ENCODE measurements at places on chromosomes 7 and 10.
A peak's percentile ranks its signal among the peaks of the same experiment; 100 is the strongest.

DNA sequence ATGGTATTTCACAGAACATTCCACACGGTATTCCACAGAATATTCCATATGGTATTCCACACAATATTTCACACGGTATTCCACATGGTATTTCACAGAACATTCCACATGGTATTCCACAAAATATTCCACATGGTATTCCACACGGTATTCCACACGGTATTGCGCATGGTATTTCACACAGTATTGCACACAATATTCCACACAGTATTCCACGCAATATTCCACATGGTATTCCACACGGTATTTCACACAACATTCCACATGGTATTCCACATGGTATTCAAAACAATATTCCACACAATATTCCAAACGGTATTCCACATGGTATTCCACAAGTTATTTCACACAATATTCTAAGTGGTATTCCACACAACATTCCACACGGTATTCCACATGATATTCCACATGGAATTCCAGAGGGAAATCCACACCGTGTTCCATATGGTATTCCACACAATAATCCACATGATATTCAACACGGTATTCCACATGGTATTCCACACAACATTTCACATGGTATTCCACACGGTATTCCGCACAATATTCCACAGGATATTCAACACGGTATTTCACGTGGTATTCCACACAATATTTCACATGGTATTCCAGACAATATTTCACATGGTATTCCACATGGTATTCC, 136.7 kb upstream of the CHST15 start:
- no peak for DNase-seq

DNA sequence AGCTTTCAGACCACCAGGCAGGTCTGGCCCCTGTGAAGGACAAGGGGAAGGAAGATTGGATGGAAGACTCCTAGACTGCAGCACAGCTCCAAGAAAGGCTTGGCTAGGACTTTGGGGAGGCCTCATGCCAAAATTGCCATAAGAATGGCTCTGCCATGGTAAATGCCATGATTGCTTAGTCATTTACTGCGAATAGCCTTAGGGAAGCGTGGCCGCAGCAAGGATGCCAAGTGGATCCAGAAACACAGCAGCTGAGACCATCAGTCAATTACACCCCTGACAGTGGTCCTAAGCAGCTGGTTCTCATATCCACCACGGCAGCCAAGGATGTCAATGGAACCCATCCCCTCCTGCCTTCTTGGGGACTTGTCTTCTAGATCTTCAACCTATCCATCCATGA, 88.2 kb upstream of the AUTS2 start:
- no peak for DNase-seq

GRCh38 chr7:37635346-37635745, 48.2 kb upstream of the GPR141 start:
- DNase-seq, result no peak

GRCh38 chr10:109882251-109883057, 40.9 kb downstream of the XPNPEP1 start:
- no peak for DNase-seq

- DNase-seq, result no peak
Observed at GRCh38 chr10:17578603-17579002, 38.6 kb downstream of the HACD1 start.

DNA sequence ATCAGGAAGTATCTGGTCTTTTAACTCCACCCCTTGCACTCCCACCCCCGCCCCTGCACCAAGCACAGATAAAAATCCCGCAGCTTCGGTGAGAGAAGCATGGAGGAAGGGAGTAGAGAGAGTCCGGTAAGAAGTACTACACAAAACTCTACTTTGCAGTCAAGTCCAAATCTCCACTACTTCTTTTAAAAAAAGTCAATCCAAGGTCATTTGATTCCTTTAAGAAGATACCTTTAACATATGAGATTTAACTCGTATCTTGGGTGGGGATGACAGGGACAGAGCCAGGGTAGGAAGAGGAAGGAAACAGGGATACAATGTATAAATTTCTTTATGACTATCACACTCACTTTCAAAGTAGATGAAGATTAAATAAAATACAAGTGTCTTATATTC, 132.1 kb downstream of the NRBF2 start:
- DNase-seq, result peak; percentile 23

DNA sequence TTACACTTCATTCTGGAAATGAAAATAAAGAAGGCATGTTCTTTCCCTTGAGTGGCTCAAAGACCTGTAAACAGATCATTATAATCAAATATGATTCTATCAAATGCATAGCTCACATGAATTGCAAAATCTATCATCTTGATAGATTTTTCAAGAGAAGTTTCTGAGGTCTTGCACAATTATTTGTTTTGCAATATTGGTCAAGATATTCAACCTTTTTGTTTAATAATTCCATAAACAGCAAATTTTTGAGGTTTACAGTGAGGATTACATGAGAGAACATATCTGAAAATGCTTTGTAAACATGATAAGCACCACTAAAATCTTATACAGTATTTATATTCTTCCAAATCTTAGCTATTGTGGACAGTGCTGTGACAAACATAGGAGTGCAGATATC, 160.8 kb downstream of the HDAC9 start:
- no peak for DNase-seq

- DNase-seq, result no peak
Observed at GRCh38 chr7:36958111-36958733, 233.9 kb upstream of the AOAH start.

DNA sequence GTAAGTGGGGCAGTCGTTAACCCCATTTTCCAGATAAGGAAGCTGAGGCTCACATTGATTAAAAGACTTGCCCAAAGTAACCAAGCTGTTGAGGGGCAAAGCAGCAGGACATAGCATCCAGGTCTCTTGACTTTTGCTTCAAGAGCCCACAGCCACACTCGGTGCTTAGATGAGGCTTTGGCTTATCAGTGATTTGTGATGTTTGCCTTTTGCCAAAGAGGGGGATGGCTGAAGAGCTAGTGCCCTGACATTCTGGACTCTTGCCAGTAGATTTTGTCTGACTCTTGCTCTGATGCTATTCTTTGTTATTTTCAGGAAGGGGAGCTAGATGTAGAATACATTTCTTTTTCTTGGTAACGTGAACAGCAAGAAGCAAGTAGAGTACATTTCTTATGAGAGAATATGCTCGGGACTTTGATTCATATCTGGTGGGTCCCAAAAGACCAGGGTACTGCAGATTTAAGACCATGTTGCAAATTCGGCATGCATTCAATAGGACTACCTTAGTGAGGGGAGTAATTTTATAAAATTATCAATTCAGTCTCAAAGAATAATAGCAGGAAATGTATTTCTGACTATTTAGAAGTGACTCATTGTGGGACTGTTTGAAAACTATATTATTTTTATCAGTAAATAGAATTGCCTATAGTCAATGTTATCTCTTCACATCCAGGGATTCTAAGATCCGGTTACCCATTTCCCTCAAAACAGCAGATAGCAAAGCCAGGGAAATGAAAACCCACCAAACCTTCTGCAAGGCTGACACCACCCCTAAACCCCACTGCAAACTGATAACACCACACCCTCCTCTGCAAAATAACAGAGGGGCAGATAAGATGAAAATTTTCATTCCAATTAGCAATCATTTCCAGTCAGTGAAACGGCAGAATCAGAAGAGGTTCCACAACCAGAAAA, 180.0 kb upstream of the BMPER start:
- DNase-seq, result no peak

DNA sequence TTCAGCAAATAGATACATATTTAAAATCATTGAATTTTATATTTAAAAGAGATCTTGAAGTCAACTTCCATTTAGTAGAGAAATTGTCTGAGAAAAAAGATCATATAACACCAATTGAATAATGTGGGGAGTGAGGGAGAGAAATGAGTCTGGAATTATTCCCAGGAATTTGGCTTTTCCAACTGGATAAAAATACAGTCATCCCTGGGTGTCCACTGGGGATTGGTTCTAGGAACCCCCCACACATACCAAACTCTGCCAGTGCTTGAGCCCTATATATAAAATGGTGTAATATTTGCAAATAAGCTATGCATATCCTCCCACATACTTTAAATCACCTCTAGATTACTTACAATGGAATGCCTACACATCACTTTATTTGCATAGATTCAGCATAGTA, 162.8 kb upstream of the SEMA3C start:
- DNase-seq, result no peak

- DNase-seq, result peak; percentile 48
Observed at GRCh38 chr10:117541405-117541908, 1.1 kb upstream of the EMX2 start.

DNA sequence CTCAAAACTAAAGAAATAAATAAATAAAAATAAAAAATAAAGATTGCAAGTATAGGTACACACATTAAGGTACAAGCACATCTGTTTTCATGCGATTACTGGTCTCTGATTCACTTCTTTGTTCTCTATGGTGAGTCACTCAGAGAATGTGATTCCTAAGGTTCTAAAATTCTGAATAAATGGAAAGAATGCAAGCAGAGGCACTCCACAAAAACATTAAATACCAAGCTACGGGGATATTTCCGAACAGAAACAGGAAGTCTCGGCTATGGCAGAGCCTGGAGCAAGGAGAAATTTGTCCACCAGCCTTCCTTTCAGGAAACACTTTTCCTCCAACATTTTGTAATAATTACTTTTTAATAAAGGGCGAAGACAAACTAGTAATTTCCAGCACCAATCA, 1.4 kb downstream of the VOPP1 start:
- no peak for DNase-seq

- DNase-seq, result no peak
Observed at GRCh38 chr10:129945941-129946760, 17.9 kb downstream of the EBF3 start.

GRCh38 chr10:24597426-24597825, 126.3 kb downstream of the ARHGAP21 start:
- no peak for DNase-seq

- no peak for DNase-seq
Observed at GRCh38 chr7:131895541-131896164, 339.2 kb upstream of the PODXL start.

- no peak for DNase-seq
Observed at GRCh38 chr10:96249264-96249663, 22.1 kb downstream of the BLNK start.

GRCh38 chr10:52783726-52784125, 11.1 kb upstream of the MBL2 start:
- no peak for DNase-seq

- no peak for DNase-seq
Observed at GRCh38 chr10:120262857-120263547, 194.0 kb upstream of the PLPP4 start.

DNA sequence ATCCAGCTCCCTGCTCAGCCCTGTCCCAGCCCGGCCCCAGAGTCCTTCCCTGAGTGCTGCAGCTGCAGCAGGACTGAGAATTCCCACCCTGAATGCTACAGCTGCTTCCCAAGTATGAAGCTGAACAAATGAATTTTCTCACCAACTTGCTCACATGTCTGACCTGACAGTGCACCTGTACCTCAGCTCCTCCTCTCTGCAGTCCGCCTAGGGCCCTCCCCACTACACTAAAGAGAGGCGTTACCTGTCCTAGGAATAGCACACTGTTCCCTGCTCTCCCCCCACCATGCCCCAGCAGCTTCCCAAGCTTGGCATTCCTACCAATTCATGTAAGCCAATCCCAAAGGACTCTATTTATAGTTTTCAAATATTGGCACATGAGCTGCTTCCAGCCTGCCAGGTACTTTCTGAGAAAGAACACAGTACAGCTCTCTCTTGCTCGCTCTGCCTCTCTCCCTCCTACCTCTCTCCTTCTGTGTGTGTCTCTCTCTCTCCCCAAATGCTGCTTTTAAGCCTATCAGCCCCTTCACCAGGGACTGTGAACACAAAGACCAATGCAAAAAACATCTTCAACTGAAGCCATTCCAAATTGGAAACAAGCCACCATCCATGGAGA, 400.1 kb downstream of the TNS3 start:
- DNase-seq, result peak; percentile 15

- DNase-seq, result no peak
Observed at GRCh38 chr10:111511751-111512150, 434.9 kb downstream of the ADRA2A start.

GRCh38 chr10:121928528-121928884, 675 bp upstream of the ATE1 start:
- DNase-seq, result no peak

DNA sequence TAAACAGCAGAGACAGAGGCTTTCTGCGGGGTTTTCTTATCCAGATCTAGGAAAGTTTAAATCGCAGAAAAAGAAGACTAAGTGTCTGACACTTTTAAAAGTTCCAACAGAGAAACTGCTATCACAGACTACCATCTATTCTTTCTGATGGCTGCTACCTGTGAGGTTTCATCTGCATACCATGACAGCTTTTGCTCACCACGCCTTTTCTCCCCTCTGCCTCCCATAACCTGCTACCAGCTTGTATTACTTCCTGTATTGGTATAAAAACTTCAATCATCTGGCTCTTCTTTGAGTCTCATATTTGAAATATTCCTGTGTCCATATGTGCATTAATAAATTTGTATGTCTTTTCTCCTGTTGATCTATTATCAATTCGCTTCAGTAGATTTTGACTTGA, 34.1 kb upstream of the RTKN2 start:
- no peak for DNase-seq

- no peak for DNase-seq
Observed at GRCh38 chr7:117225536-117225935, 97.3 kb downstream of the WNT2 start.

GRCh38 chr7:93747019-93747418, 143.5 kb downstream of the TFPI2 start:
- no peak for DNase-seq

DNA sequence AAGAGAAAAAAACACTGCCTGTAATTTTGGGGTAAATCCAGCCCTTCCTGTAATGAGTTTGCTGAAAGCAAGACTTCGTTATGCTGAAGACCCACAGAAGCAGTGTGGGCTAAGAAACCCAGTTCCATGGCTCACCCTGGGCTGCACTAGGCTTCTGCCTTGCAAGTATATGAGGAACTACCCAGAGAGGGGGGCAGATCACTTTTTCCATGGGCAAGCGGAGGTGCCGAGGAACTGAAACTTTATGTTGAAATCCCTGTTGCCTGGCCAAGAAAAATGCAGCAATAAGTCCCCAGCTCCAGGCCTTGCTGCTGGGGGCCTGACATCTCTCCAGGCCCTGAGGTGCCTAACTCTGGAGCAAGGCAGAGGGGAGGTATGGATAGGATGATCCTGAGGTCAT, 8.5 kb downstream of the RASSF4 start:
- DNase-seq, result no peak

DNA sequence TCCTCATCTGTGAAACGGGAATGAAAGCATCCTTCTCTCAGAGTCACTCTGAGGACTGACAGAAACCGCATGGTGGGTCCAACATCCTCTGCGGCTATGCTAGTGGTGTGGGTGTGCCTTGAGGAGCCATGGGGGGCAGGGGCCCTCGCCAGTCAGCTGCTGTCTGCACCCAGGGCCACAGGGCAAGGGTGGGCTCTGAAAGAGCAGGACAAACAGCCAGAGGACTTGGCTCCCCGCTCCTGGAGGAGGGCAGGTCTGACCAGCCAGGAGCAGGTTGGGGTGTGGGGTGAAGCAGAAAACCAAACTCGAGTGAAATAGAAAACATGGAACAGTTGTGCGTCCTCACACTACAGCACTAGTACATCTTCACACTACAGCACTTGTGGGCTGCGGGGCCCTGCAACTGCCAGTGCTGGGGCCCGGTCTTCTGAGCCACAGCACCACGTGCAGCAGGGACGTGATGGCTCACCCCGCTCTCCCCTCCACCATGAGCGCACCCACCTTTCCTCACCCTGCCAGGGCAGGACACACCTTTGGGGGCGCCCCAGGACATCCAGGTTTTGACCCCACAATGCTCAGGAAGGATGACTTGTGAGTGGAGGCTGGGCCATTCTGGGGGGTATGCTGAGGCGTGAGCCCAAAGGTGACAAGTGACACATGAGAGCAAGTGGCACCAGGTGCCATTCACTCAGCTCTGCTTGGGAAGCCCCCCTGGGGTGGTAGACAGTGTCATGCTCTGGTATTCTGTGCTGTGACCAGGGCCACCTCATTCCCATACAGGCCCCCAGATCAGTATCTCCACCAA, 96.1 kb upstream of the RET start:
- no peak for DNase-seq

Data from NCI-H446 treated with DMSO at 0.1 percent for 48 hours (cell line).